ENCODE measurements at places on chromosomes 13 and 19. TPM values are rescaled to one million over a fixed set of nuclear protein-coding genes. Genes with fewer than 3 reads are reported as not detected.

Gene MED25
- total RNA-seq, result 52.4 TPM

Gene KIR2DL4
- total RNA-seq, result not detected

Gene COG3
- 13.6 TPM for total RNA-seq

Gene SLITRK6
- total RNA-seq, result 3.8 TPM

Gene CEACAM3
- total RNA-seq, result not detected

Gene FCER2
- 0.15 TPM for total RNA-seq

Gene TRAPPC6A
- total RNA-seq, result 24.7 TPM

Gene UBXN6
- 55.6 TPM for total RNA-seq

Gene ZNF541
- total RNA-seq, result 0.15 TPM

Gene GTF2F1
- 61.1 TPM for total RNA-seq

Gene RASA3
- total RNA-seq, result 33.7 TPM

Gene SMAD9
- total RNA-seq, result 2.4 TPM

Gene KCNC3
- 10.8 TPM for total RNA-seq

Gene ZNF560
- not detected for total RNA-seq

Gene PEG3
- 0.15 TPM for total RNA-seq

Gene RPL18A
- total RNA-seq, result 1,352 TPM

Gene CPAMD8
- 2.0 TPM for total RNA-seq

Gene CTXN1
- 89.4 TPM for total RNA-seq

Gene EID2
- total RNA-seq, result 163 TPM

Gene SPACA4
- total RNA-seq, result not detected

Gene COPE
- 177 TPM for total RNA-seq

Gene PROZ
- not detected for total RNA-seq

Gene FFAR2
- not detected for total RNA-seq

Gene CPT1C
- total RNA-seq, result 0.23 TPM

Gene CLIP3
- 4.7 TPM for total RNA-seq

Gene PGLYRP1
- total RNA-seq, result not detected

Gene FCAR
- not detected for total RNA-seq

Gene SHISA7
- 0.03 TPM for total RNA-seq

Gene VSTM1
- 1.5 TPM for total RNA-seq

Gene NUDT19
- 41.4 TPM for total RNA-seq

Gene MAST1
- 3.1 TPM for total RNA-seq

Gene EDNRB
- total RNA-seq, result 0.18 TPM

Gene SH2D3A
- total RNA-seq, result 2.2 TPM

Gene CDC34
- total RNA-seq, result 80.5 TPM

Gene TEAD2
- total RNA-seq, result 31.9 TPM

Gene PTH2
- total RNA-seq, result not detected

Gene FLT1
- 0.15 TPM for total RNA-seq

Gene SOX21
- total RNA-seq, result 3.5 TPM

Gene PEAK3
- not detected for total RNA-seq

Gene RFPL4AL1
- not detected for total RNA-seq

Gene TMEM150B
- total RNA-seq, result not detected

Gene SBK2
- 0.69 TPM for total RNA-seq
